ENCODE measurements at places on chromosomes 2 and 18. TPM values are rescaled to one million over a fixed set of nuclear protein-coding genes. Genes with fewer than 3 reads are reported as not detected.

Gene VSNL1
- total RNA-seq: 0.08 TPM

Gene TTL
- 66.6 TPM for total RNA-seq

Gene ANKRD30B
- 7.3 TPM for total RNA-seq

Gene MARCO
- total RNA-seq: not detected

Gene NDUFV2
- total RNA-seq: 221 TPM

Gene POTEI
- not detected for total RNA-seq

DNA sequence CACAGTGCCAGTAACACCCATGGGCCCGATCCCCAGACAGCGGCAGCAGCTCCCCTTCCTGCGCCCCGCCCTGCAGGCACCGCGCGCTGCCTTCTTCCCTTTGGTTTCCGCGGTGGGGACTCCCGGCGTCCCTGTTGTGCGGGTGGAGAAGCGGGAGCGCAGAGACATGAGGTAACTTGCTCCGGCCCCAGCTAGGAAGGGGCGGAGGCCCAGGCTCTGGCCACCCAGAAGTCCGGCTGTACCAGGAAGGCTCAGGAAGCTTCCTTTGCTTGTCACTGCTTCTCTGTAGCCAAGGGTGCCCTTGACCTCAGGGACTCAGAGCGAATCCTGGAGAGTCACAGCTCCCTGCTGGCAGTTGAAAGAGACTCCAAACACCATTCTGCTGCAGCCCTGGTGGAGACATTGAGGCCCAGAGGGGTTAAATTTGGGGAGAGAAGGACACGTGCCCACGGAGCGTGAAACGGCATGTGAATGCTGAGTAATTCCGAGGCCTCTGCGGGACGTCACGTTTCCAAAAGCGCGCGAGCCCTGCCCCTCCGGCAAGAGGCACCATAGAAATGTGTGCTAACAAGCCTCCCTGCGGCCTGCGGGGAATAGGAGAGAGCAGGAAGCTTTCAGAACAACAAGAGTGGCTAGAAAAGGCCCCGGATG, 6.7 kb upstream of the ADCY3 start:
- no peak for DNase-seq

GRCh38 chr18:62948788-62949187, 233.4 kb downstream of the PHLPP1 start:
- no peak for DNase-seq

DNA sequence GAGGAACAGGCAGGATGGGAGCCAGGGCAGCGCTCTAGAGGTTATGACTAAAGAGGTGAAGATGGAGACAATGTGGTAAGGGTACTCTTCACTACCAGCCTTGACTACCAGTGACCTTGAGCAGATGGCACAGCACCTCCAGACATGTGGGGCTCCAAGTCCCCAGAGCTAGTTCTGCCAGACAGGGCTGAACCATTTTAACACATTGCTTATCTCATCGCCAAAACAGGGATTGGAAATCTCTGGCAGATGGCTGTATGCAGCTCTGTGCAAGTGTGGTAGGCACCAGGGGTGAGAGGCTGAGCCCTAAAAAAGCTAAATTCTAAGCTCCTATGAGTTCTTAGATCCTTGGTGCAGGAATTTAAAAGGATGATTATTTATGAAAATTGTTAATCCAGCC, 41.3 kb downstream of the FSHR start:
- no peak for DNase-seq

DNA sequence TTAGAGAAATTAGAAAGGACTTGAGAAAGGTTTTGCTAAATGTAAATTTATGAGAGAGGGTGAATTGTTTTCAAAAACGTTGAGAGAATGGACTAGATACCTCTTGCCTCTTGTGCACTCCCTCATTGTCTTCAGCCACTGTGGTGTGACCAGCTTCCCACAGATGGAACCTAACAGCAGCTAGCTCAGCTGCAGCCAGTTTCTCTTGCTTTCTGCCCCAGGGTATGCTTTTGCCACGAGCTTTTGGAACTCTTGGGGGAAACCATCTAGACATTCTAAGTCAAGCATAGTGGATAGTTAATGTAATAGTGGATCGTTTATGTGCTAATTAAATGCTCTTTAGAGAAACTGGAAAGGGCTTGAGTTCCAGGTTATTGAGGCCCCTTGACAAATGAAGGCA, 288.2 kb downstream of the CTNNA2 start:
- no peak for DNase-seq

- peak; percentile 5 for DNase-seq
Observed at GRCh38 chr2:154758871-154759270, 60.4 kb downstream of the KCNJ3 start.

DNA sequence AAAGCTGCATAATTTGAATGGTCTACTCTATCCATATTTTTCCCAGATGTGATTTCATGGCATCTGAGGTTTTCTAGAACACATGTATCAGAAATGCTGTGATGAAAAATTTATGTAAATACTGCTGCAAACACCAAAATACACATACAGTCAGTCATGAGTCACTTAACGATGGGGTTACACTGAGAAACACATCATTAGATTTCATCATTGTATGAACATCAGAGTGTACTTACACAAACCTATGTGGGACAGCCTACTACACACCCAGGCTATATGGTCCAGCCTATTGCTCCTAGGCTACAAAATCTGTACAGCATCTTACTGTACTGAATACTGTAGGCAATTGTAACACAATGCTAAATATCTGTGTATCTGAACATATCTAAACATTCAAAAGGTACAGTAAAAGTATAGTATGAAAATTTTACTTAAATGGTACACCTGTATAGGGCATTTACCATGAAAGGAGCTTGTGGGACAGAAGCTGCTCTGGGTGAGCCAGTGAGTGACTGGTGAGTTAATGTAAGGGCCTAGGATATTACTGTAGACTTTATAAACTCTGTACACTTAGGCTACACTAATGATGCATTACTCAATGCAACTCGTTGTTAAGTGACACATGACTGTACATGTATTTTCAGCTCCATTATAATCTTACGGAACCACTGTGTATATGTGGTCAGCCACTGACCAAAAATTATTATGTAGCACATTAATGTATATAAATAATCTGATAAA, 33.5 kb downstream of the PNO1 start:
- no peak for DNase-seq

DNA sequence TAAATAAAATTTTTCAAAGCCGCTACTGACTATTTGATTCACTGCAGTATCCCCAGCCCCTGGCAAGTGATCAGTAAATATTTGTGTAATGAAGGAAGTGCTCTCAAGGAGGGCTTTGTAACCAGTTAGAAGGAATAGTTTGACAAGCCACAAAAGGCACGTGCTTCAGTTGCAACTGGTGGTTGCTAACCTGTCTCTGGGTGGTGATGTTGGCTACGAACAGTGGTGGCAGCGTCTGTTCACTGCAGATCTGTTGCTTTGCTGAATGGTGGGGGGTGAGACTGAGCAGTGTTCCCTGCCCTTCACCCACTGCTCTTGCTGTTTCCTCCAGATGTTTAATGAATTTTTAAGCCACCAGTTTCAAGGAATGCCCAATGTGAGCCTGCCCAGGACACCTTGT, 73.9 kb upstream of the SIX2 start:
- peak; percentile 7 for DNase-seq

DNA sequence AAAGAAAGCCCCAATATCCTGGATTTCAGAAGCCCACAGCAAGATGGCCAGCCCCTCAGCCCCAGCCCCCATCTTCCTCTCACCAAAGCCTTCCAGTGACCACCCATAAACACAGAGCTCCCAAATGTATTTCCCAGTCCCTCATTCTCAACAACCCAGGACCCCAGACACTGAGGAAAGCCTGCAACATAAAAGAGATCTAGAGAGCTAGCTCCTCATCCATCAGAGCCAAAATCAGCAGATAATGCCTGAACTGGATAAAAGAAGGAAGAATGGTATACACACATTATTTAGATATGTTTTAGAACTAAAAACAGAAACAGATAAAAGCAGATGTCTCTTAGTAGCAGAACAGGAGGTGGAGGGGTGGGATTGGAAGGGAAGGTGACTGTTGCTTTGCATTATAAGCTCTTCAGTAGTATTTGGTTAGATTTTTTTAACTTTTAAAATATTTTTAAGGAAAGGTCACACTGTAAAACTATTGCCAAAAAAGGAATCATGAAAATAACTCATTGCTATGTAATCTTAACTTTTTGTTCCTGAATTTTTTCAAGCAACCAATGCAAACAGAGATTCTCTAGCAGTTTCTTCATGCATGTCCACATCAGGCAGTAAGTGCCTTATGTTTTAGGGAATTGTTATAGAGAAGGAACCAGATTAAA, 144.2 kb upstream of the PKDCC start:
- DNase-seq: no peak

DNA sequence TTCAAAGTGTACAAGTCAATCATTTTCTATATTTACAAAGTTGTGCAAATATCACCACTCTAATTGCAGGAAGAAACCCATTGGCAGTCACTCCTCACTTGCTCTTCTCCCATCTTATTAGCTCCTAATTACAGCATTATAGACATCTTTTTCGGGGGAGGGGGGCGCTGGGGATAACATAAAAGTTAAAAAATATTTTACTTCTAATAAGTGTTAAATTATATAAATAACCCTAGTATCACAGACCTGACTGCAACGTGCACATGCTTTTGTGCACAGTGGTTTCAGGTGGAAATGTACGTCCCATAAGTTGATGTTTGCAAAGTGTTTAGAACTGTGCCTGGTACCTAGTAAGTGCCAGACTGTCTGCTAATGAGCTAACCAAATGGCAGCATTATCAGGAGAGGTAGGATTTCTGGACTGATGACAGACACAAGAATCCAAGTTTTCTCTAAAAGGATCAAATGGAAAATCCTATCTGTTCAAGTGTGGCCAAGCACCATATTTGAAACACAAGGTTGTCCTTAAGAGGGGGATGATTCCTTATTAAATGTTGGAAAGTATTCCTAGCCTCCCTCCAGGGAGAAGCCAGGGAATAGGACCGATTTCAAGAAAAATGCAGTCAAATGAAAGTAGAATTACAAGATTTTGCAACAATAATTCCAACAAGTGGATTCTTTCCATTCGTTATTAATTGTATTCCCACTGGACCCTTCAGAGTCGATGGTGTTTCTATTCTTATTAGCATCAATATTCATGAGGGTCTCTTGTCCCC, 70.0 kb downstream of the ACKR3 start:
- DNase-seq: no peak

DNA sequence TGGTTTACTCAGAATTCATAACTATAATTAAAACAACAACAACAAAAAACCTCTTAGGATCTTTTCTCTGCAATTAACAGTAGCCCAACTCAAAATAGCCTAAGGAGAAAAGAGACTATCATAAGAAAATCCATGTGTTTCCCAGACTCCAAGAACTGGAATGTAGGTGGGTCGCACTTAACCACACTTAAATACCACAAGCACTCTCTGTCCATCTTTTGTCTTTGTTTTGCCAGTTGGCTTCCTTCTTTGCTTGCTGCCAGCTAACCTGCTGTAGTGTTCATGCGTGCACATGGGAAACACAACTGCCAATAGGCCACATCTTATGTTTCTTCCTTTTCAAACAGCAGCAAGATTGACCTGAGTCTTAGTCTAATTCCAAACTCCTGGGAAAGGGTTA, 24.1 kb upstream of the ACVR1 start:
- no peak for DNase-seq

GRCh38 chr2:127308586-127309138, 14.7 kb upstream of the ERCC3 start:
- DNase-seq: no peak

DNA sequence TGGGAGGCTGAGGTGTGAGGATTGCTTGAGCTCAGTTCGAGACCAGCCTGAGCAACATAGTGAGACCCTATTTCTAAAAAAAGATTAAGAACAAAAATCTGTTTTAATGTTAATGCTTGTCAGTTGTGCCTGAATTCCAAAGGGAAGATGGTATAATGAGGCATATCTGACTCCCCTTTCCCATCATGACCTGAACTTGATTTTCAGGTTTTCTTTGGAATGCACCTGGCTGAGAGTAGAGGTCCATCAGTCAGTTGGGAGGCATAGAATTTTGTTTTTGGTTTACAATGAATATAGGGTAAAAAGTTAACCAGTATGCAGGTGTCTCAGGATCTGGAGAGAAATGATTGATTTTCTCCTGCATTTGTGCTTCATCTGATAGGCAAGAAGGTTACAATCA, 20.4 kb downstream of the RPIA start:
- no peak for DNase-seq
